M059J (cell line): ENCODE measurements at places on chromosomes 12 and 14.
A peak's percentile ranks its signal among the peaks of the same experiment; 100 is the strongest.

- DNase-seq: peak; percentile 47
Measured at GRCh38 chr12:56029166-56029519, 8.3 kb downstream of the IKZF4 start.

- DNase-seq: no peak
Measured at GRCh38 chr14:88981948-88982347, 157.5 kb downstream of the TTC8 start.

- no peak for DNase-seq
Measured at GRCh38 chr12:12521044-12521485, 41.6 kb downstream of the DUSP16 start.

DNA sequence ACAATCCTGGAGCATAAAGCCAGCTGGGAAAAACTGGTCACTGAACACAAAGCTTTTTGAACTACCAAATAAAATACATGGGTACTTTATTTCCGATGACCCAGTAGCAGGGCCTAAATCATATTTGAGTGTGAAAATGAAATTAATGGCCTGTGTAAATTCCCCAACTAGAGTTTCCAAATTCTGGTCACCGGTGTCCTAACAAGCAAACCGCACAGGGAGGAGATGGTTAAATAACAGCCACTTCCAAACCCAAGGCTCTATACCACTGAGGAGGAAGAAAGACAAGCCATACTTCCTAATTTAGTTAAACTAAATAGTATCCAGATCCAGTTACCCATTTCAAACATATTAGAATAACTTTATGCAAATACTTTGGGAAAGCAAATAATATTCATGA is 40.1 kb upstream of the DUSP6 start:
- DNase-seq: no peak

DNA sequence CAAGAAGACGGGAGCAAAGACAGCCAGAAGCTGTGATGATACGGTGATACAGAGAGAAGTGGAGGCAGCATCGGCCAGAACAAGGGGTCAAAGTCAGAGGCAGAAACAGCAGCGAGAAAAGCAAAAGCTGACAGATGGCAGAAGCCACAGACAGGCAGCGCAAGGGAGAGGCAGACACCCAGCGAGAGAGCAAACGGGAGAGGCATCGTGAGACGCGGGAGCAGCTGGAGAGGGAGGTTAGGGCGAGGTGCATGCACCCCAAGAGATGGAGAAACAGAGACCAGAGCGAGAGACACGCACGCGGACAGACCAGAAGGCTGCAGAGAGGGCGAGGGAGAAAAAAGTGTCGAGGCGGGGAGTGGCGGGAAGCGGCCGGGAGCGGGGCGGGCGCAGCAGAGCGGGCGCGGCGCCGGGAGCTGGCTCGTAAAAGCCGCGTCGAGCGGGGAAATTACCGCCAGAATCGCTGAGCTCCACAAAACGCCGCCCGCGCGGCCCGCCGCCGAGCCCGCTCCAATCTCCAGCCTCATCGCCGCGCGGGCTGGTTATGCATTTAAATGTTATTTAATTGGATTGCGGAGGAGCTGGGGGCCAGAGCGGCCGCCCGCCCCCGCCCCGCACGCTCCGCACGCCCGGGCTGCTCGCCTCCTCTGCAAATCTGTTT is 15.6 kb downstream of the SMUG1 start:
- DNase-seq: peak; percentile 33

GRCh38 chr12:65649126-65649525 is 175.2 kb upstream of the HMGA2 start:
- DNase-seq: peak; percentile 98

GRCh38 chr12:119589097-119589496 is 4.5 kb upstream of the TMEM233 start:
- no peak for DNase-seq

- DNase-seq: no peak
Measured at GRCh38 chr14:52089218-52089617, 20.4 kb upstream of the NID2 start.

- no peak for DNase-seq
Measured at GRCh38 chr14:97618401-97618800, 821.2 kb downstream of the VRK1 start.
